ENCODE measurements at places on chromosomes 1 and 21. TPM values are rescaled to one million over a fixed set of nuclear protein-coding genes. Genes with fewer than 3 reads are reported as not detected.

- DNase-seq: peak; percentile 21
These were observed 20.6 kb downstream of the MEF2D start for GRCh38 chr1:156480016-156480370.

DNA sequence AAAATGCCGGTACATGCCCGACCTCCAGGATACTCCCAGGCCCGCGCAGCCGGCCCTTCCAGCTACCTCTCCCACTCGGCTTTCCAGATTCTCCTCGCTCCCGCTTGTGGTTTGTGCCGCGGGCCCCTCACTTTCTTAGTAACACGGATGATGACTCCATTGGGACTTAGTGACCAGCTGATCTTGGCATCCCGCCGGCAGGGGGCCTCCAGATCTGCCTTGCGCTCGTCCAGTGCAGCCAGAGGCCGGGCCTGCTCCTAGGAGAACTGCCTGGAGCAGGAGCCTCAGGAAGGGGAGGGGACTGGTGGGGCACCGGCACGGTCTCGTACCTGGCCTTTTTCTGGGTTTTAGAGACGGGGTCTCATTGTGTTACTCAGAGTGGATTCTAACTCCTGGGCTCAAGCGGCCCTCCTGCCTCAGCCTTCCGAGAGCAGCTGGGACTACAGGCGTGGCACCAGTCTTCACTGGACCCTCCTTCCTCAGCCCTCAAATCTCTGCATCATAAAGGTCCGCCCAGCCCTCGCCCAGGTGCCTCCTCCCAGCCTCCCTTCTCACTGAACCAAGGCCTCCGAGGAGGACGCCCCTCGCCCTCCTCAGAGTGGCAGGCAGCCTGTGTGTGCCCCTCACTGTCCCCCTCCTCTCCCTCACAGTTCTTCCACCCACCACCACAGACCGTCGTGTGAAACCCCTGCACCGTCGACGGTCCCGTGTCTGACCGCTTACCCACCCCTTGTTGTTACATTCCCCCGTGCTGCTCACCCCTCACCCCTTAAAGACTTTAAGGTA lies 78.6 kb downstream of the SLC25A24 start:
- no peak for DNase-seq

GRCh38 chr1:27527223-27527889 lies 37.4 kb upstream of the WASF2 start:
- DNase-seq: peak; percentile 93

GRCh38 chr1:56202796-56203492 lies 376.4 kb downstream of the PLPP3 start:
- DNase-seq: no peak

DNA sequence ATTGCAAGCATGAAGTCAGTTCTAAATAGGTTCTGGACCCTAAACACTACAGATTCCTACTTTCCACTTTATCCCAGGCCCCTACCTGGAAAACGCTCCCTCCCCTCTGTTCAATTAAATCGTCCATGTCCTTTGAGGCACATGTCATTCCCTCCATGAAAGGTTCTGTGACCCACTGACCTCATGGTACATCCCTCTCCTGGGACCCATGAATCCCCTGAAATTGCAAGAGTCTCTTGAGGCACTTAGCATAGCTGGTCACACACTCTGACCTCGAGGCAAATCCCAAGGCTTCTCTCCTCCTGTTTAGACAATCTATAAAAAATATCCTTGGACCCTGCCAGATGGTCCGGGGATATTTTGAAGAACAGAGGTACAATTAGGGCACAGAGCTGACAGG lies 34.3 kb upstream of the KRTAP19-8 start:
- DNase-seq: no peak

- peak; percentile 57 for DNase-seq
These were observed 239.2 kb downstream of the SMYD3 start for GRCh38 chr1:246267896-246268295.

DNA sequence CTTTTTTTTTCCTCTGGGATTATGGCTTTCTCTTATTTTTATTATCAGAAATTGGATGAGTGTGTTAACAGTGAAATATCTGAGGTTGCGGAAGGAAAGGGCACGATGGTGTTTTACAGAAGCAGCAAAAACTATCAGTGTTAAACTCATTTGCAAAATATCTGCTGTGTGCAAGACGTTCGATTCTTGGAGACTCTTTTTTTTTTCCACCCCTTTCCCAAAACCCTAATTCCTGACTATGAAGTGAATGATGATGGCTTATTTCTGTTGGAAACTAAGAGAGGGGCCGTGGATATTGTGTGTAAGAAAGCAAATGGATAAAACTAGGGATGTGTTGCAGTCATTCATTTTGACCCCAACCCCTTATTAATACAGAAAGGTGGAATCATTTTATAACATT lies 677 bp downstream of the NCAM2 start:
- no peak for DNase-seq

OR2T29 gene
- total RNA-seq: not detected

AGBL4 gene
- not detected for total RNA-seq

TSPAN2 gene
- total RNA-seq: 6.9 TPM

KLHDC9 gene
- 2.2 TPM for total RNA-seq
